ENCODE measurements at places on chromosomes 12 and 14.

GRCh38 chr14:69263771-69264170 is 3.8 kb downstream of the GALNT16 start:
- DNase-seq = no peak

GRCh38 chr14:77603031-77603430 is 13.4 kb downstream of the SPTLC2 start:
- no peak for DNase-seq

GRCh38 chr14:103569408-103569807 is 6.6 kb downstream of the COA8 start:
- DNase-seq = no peak

GRCh38 chr12:128468926-128469325 is 202.0 kb downstream of the TMEM132C start:
- DNase-seq = no peak

DNA sequence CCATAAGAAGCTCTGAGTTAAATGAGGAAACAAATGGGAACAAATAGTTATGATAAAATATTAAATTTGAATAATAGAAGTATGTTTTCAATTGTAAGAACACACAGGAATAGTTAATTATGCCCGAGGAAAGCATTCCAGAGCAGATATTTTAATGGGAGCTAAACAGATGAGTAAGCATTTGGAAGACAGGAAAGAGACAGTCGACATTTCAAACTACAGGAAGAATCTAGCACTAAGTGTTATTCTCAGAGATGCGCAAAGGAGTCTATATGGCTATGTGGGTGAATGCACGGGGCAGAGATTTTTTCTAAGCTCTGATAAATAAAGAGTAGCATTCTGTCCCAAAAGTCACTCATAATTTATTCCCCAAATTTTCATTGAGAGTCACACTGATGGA is 64.5 kb upstream of the SSTR1 start:
- no peak for DNase-seq
